ENCODE measurements at places on chromosomes 7 and 10.

GRCh38 chr7:17946591-17946990 is 6.3 kb upstream of the SNX13 start:
- no peak for DNase-seq

GRCh38 chr10:86123715-86124114 is 242.9 kb downstream of the GRID1 start:
- DNase-seq = no peak

GRCh38 chr7:25179771-25180591 is 48.3 kb downstream of the NPVF start:
- peak; percentile 94 for DNase-seq

- no peak for DNase-seq
These were observed 1.2 kb downstream of the CCDC6 start for GRCh38 chr10:59905066-59905730.

DNA sequence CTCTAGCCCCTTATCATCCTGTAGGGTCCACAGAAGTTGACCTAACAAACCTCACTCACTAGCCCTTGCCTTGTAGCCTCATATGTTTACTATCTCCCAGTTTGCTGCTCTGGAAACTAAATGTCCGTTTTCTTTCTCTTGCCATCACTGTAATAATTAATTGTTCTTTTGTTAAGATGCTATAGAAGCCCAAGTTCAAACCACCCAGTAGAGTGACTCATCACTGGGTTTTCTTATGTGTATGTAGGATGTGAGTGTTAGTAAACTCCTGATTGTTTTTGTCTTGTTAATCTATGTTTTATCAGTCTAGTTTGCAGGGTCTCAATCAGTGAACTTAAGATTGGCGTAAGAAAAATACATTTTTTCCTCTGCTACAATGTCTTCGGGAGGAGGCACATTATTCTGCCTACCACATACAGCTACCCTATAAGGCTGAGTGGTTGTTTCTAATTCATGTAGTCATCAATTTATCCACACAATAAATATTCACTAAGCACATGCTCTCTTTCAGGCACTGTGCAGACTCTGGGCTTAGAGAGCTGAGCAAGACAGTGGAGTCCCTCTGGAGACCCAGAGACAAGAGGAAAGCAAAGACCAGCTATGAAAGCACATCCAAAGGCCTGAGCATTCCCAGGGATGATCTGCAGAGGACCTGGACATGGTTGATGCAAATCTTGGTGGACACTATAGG is 474.1 kb upstream of the AKR1E2 start:
- no peak for DNase-seq

GRCh38 chr7:131027287-131027773 is 293.3 kb upstream of the KLF14 start:
- DNase-seq = no peak

DNA sequence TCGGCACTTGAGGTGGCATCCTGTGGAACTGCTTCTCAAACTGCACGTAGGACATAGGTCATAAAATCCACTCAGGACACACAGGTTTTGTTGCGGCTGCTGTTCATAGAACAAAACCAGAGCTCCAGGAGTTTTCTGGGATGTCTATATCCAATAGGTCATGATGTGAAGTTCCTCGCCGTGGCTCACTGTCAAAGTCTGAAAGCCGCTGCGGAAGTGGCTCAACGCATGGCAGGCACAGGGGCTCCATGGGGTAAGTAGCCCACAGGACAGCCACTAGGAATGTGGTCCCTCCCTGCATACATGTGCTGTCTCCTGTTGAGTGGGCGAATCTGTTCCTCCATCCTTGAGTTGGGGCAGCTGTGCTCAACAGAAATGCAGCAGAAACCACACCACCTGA is 72.2 kb downstream of the PRKAG2 start:
- DNase-seq = no peak

GRCh38 chr7:112292162-112292561 is 85.7 kb downstream of the ZNF277 start:
- no peak for DNase-seq

- no peak for DNase-seq
These were observed 143.0 kb upstream of the NRP1 start for GRCh38 chr10:33477291-33478088.

- DNase-seq = no peak
These were observed 101.4 kb downstream of the GPAM start for GRCh38 chr10:112082120-112082519.

DNA sequence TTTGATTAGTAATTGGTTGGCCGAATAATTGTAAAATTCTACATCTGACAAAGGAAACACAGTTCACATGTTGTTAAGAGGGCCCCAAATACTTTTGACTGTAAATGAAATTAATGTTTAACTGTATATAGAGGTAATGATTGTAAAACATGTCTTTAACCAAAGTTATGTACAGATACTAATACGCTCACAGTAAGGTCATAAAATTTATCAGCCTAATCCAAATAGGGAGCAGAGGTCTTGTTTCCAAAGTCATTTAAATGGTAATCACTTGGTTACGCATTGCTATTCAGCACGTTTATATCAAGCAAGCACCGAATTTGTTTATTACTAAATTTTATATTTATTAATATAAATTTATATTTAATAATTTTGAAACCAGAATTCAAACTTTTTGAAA is 1.4 kb downstream of the PHYHIPL start:
- DNase-seq = no peak

DNA sequence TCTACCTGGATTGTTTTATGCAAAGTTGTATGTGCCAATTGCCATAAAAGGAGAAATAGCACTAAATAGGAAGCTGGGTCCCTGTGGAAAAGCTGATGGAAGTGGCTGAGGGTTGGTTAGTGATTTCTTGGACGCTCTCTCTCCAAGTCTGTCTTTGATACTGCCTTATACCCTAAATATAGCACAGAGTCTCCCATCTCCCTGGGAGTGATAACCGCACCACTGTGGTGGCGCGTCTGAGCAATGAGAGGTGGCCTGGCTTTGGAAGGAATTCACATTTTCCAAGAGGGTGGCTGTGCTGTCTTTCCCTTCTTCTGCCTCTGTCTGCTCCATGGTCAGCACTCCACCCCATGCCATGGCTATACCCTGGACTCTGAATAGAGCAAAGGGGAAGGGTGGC is 31.2 kb downstream of the STMP1 start:
- DNase-seq = no peak

- DNase-seq = no peak
These were observed 80.8 kb upstream of the PRSS1 start for GRCh38 chr7:142668495-142668894.

- DNase-seq = no peak
These were observed 58.6 kb upstream of the COL13A1 start for GRCh38 chr10:69742928-69743602.
